Nephron progenitor cell (in vitro differentiated cells): ENCODE measurements at places on chromosomes 13 and 19.

GRCh38 chr19:17519967-17520366 is 8.5 kb downstream of the PGLS start:
- no peaks in the 10 kb centered on the region for H3K4me1 ChIP-seq
- H3K27me3 ChIP-seq: peaks cover 6% of the 10 kb centered on the region
- DNase-seq: no peak
- peaks cover 67% of the 10 kb centered on the region for H3K36me3 ChIP-seq
- H3K4me3 ChIP-seq: no peak overlapping the region

- peaks cover 33% of the 10 kb centered on the region for H3K36me3 ChIP-seq
- peaks cover 45% of the 10 kb centered on the region for H3K4me1 ChIP-seq
- H3K27ac ChIP-seq: peak overlapping the region; percentile 84
- peak; percentile 46 for DNase-seq
- H3K4me3 ChIP-seq: no peak overlapping the region
Observed at GRCh38 chr19:49861107-49861506, 6.3 kb downstream of the PNKP start.

GRCh38 chr19:35773020-35773806 is 2.2 kb upstream of the ARHGAP33 start:
- peaks cover 10% of the 10 kb centered on the region for H3K27me3 ChIP-seq
- no peak overlapping the region for H3K27ac ChIP-seq
- peaks cover 17% of the 10 kb centered on the region for H3K36me3 ChIP-seq
- peaks cover 43% of the 10 kb centered on the region for H3K4me1 ChIP-seq

DNA sequence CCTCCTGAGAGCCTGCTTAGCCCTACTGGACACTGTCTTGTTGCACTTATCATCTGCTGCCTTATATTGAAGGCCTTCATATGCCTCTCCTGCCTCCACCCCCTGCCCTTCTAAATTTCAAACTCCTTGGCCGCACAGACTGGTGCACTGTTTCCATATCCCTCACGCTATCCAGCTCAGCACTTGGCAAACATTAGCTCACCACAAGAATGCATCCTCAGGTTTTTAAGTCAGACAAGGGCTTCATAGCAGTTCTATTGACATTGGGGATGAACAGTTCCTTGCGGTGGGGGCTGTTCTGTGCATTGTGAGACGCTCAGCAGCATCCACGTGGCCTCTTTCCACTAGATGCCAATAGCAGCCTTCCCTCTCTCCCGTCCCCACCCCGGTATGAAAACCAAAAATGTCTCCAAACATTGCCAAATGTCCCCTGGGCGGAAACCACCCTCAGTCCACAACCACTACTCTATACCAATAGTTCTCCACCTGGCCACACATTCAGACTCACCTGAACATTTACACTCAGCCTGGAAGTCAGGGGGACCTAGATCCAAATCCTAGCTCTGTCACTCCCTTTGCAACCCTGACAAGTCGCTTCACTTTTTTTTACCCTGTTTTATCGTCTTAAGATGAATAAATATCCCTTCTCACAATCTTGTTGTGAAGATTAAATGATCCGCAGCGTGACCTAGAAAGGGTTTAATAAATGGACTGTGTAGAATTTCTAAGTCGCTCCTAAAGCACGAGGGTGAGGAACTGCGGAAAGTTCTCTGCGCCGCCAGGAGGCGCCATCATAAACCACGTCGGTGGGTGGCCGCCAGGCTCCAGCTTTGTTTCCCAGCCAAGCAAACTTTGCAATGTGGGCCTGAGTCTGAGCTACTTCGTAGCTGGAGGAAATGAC is 3.6 kb upstream of the CEACAM3 start:
- peak; percentile 47 for DNase-seq
- H3K4me1 ChIP-seq: no peaks in the 10 kb centered on the region
- H3K36me3 ChIP-seq: no peaks in the 10 kb centered on the region
- H3K27me3 ChIP-seq: peaks cover 39% of the 10 kb centered on the region
- no peak overlapping the region for H3K4me3 ChIP-seq
- no peak overlapping the region for H3K27ac ChIP-seq

DNA sequence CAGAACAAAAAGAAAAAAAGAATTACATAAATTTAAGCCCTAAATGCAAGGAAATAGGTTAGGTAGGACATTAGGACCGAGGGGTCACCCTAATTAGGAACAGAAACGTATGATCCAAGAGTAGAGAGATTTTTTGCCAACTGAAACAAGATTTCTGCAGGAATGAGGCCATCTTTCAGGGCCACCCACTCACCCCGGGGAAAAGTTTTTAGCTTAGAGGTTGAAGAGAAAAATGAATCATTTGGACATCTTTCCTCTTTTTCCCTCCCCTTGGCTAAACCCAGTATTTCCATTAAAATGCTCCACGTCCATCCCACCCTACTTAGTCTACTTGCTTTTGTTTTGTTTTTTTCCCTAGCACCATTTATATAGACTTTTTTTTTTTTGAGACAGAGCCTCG is 10.6 kb upstream of the PNMA8A start:
- H3K4me1 ChIP-seq: peaks cover 56% of the 10 kb centered on the region
- no peak overlapping the region for H3K27ac ChIP-seq
- H3K27me3 ChIP-seq: peaks cover 26% of the 10 kb centered on the region
- no peaks in the 10 kb centered on the region for H3K36me3 ChIP-seq
- no peak overlapping the region for H3K4me3 ChIP-seq
- no peak for DNase-seq

GRCh38 chr19:33098055-33098534 is 17.1 kb downstream of the GPATCH1 start:
- peaks cover 58% of the 10 kb centered on the region for H3K36me3 ChIP-seq
- DNase-seq: no peak
- H3K4me1 ChIP-seq: no peaks in the 10 kb centered on the region
- H3K4me3 ChIP-seq: no peak overlapping the region
- no peak overlapping the region for H3K27ac ChIP-seq

- H3K27ac ChIP-seq: no peak overlapping the region
- no peak for DNase-seq
- H3K36me3 ChIP-seq: no peaks in the 10 kb centered on the region
- no peaks in the 10 kb centered on the region for H3K4me1 ChIP-seq
- H3K4me3 ChIP-seq: no peak overlapping the region
Observed at GRCh38 chr13:82088781-82089180, 1747.9 kb upstream of the SPRY2 start.

DNA sequence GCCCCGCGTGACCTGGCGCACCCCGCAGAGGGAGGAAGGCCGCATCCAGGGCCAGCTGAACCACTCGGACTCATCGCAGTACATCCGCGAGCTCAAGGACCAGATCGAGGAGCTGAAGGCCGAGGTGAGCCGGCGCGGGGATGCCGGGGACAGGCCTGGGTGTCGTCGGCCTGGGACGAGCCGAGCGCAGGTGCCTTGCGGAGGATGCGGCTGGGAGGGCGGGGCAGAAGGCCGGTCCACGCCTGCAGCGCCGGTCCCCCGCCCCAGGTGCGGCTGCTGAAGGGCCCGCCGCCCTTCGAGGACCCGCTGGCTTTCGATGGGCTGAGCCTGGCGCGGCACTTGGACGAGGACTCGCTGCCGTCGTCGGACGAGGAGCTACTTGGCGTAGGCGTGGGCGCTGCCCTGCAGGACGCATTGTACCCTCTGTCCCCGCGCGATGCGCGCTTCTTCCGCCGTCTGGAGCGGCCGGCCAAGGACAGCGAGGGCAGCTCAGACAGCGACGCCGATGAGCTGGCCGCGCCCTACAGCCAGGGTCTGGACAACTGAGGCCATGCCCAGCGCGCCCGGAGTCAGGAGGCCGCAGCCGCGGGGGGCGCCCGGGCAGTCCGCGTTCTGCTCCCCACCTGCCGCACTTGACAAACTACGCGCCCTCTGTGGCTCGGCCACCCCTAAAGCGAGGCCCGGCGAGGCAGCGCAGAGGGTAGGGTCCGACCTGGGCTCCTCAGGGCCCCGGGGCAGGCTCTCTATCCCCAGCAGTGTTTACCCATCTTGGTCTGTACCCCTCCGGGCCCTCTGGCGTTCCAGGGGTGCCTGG is 10.8 kb downstream of the PRR36 start:
- peak overlapping the region; percentile 25 for H3K4me3 ChIP-seq
- H3K4me1 ChIP-seq: peaks cover 13% of the 10 kb centered on the region
- DNase-seq: peak; percentile 57
- H3K27me3 ChIP-seq: peaks cover 86% of the 10 kb centered on the region

- peaks cover 3% of the 10 kb centered on the region for H3K27me3 ChIP-seq
- DNase-seq: no peak
- peaks cover 11% of the 10 kb centered on the region for H3K4me1 ChIP-seq
- no peak overlapping the region for H3K27ac ChIP-seq
- no peak overlapping the region for H3K4me3 ChIP-seq
Observed at GRCh38 chr13:101025925-101026324, 351.3 kb upstream of the TMTC4 start.

DNA sequence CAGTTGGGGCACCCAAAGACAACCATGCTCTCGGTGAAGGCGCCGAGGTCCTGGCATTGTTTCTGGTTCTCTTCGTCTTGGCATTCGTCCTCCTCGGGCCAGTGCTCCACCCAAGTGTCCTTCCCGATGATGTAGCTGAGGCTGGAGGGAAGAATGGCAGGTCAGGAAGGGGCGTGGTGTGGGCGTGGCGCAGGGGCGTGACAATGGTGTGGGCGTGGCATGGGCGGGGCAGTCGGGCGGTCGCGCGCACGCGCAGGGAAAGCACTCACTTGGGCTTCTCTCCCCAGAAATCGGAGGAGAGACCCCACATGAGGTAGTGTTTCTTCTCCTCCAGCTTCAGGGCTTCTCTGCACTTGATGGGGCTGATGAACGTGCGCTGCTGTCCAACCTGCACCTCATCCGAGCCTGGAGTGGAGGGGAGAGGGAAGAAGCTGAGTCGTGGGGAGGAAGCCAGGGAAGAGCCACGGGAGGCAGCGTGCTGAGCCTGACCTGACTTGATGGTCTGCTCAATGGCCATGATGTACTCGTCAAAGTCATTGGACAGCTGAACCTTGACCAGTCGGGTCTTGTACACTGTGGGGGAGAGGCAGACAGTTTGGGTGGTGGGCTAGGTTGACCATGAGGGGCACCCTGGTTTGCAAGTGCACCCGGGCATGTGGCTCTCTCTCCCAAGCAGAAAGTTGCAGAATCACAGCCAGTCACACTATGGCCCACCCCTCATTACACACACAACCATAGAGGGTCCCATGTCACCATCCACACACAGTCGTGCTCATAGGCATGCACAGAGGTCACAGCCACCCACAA is 8.1 kb upstream of the TNFSF14 start:
- DNase-seq: peak; percentile 48
- no peaks in the 10 kb centered on the region for H3K36me3 ChIP-seq
- peaks cover 14% of the 10 kb centered on the region for H3K4me1 ChIP-seq
- peaks cover 19% of the 10 kb centered on the region for H3K27me3 ChIP-seq

DNA sequence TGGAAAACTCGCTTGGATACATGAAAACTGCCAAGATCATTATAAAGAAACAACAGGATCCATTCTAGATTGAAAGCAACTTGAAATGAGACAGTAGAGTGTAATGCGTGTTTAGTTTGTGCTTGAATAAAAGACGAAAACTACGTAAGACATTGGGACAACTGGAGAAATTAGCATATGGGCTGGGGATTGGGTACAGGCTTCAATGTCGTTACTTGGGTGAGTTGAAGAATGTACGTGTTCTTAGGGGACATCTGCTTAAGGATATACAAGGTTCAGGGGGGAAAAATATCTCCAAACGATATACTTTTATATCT is 471 bp upstream of the ERVK3-1 start:
- H3K4me3 ChIP-seq: peak overlapping the region; percentile 100
- peak overlapping the region; percentile 60 for H3K27ac ChIP-seq
- peaks cover 25% of the 10 kb centered on the region for H3K4me1 ChIP-seq

- H3K36me3 ChIP-seq: no peaks in the 10 kb centered on the region
- no peak overlapping the region for H3K27ac ChIP-seq
- no peak for DNase-seq
- no peaks in the 10 kb centered on the region for H3K4me1 ChIP-seq
- H3K27me3 ChIP-seq: peaks cover 7% of the 10 kb centered on the region
Observed at GRCh38 chr19:14837391-14837790, 2.4 kb upstream of the OR7A5 start.

GRCh38 chr13:31096654-31097302 is 64.9 kb downstream of the HSPH1 start:
- no peak overlapping the region for H3K4me3 ChIP-seq
- no peak overlapping the region for H3K27ac ChIP-seq
- H3K4me1 ChIP-seq: peaks cover 8% of the 10 kb centered on the region
- H3K27me3 ChIP-seq: no peaks in the 10 kb centered on the region

DNA sequence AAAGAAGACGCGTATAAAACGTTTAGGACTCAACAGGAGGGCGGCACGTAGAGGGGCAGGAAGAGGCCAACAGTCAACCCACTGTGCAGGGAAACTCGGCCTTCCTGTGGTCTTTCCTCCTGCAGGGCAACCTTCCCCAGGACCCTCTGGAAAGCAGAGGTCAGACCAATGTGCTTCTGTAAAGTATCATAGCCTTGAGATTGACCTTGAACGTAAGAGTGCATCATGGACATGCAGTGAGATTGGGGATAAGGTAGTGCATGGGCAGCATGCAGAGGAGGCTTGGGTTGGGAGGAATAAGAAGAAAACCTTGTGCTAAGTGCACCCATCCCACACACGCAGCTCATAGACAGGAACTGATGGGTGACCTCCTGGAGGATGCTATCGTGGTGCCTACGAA is 34.0 kb upstream of the ZNF507 start:
- no peak overlapping the region for H3K27ac ChIP-seq
- no peaks in the 10 kb centered on the region for H3K36me3 ChIP-seq
- no peak overlapping the region for H3K4me3 ChIP-seq

GRCh38 chr13:91142572-91142971 is 204.9 kb upstream of the MIR17HG start:
- H3K4me3 ChIP-seq: peak overlapping the region; percentile 9
- DNase-seq: no peak
- peak overlapping the region; percentile 97 for H3K27ac ChIP-seq
- peaks cover 83% of the 10 kb centered on the region for H3K4me1 ChIP-seq

DNA sequence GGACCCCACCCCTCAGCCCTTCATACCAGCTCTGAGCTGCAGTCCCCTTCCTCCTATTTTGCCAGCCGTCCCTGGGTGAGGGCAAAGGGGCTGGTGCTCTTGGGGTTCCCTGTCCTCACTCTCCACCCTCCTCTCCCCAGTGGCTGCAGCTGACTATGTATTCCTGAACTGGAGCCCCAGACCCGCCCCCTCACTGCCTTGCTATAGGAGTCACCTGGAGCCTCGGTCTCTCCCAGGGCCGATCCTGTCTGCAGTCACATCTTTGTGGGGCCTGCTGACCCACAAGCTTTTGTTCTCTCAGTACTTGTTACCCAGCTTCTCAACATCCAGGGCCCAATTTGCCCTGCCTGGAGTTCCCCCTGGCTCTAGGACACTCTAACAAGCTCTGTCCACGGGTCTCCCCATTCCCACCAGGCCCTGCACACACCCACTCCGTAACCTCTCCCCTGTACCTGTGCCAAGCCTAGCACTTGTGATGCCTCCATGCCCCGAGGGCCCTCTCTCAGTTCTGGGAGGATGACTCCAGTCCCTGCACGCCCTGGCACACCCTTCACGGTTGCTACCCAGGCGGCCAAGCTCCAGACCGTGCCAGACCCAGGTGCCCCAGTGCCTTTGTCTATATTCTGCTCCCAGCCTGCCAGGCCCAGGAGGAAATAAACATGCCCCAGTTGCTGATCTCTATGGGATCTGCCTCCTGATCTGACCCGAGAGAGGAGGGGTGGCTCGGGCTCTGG is 2.4 kb downstream of the COX7A1 start:
- H3K4me3 ChIP-seq: no peak overlapping the region
- peaks cover 62% of the 10 kb centered on the region for H3K36me3 ChIP-seq
- no peak overlapping the region for H3K27ac ChIP-seq
- no peaks in the 10 kb centered on the region for H3K27me3 ChIP-seq

- H3K27ac ChIP-seq: no peak overlapping the region
- no peaks in the 10 kb centered on the region for H3K36me3 ChIP-seq
- H3K4me3 ChIP-seq: no peak overlapping the region
- peaks cover 38% of the 10 kb centered on the region for H3K27me3 ChIP-seq
- peaks cover 8% of the 10 kb centered on the region for H3K4me1 ChIP-seq
Observed at GRCh38 chr19:33773704-33774624, 22.7 kb upstream of the KCTD15 start.

- peaks cover 3% of the 10 kb centered on the region for H3K27me3 ChIP-seq
- no peaks in the 10 kb centered on the region for H3K36me3 ChIP-seq
- no peaks in the 10 kb centered on the region for H3K4me1 ChIP-seq
- no peak overlapping the region for H3K4me3 ChIP-seq
- no peak for DNase-seq
- no peak overlapping the region for H3K27ac ChIP-seq
Observed at GRCh38 chr13:29227576-29227975, 367.9 kb downstream of the SLC7A1 start.
